ENCODE measurements at places on chromosomes 7 and 10. TPM values are rescaled to one million over a fixed set of nuclear protein-coding genes. Genes with fewer than 3 reads are reported as not detected.

INHBA gene
- total RNA-seq: 2.8 TPM

PKD2L1 gene
- not detected for total RNA-seq

PLAU gene
- 148 TPM for total RNA-seq

CFAP43 gene
- 0.15 TPM for total RNA-seq

TMEM60 gene
- total RNA-seq: 20.8 TPM

ZP3 gene
- 0.60 TPM for total RNA-seq

GPR26 gene
- total RNA-seq: not detected
